ENCODE measurements at places on chromosomes 6 and 20.

DNA sequence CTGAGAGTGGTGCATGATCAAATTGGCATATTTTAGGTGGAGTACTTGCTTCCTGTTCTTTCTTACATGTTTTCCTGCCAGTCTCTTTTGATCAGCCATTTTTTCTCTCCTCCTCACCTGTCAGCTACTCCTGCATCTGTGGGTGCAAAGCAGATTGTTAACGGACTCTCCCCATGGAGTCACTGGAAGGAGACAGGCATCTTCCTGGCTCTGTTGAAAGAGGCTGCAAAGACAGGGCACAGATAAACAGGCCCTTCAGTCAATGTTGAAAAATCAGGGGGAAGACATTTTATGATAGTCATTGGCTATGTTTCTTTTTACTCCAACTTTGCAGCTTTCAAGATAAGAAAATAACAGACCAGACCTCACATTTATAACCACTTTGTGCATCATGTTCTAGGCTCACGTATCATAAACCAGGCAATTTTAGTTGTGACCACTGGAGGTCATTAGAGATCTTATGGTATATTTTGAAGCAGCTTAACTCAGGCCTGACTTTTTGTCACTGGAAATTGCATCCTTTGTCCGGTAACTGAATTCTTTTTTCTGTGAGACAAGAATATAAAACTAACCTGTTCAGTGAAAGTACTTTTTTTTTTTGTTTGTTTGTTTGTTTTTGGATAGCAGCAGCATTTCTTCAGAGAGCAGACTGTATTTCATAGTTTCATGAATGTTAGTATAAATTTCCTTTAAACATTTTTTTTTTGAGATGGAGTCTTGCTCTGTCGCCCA is 20.1 kb downstream of the ECT2L start:
- peak; percentile 41 for DNase-seq

GRCh38 chr6:107495196-107495643 is 5.3 kb downstream of the SOBP start:
- DNase-seq: no peak

DNA sequence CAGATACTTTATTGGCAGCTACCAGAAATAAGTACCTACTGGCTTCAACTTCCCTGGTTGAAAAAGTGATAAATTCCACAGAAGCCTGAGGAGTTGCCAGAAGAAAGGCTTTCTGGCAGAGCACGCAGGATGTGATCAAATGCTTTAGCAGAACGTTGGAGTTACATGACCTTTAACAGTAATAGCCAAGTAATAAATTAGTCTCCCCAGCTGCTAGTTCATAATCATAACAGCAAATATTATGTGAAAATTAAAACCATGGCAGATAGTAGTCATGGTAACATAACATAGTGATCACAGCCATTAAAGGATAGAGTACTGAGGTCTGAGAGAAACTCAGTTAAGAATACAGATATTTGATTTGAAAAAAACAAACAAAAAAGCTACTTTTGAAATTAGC is 567.7 kb downstream of the ADGRB3 start:
- DNase-seq: no peak

DNA sequence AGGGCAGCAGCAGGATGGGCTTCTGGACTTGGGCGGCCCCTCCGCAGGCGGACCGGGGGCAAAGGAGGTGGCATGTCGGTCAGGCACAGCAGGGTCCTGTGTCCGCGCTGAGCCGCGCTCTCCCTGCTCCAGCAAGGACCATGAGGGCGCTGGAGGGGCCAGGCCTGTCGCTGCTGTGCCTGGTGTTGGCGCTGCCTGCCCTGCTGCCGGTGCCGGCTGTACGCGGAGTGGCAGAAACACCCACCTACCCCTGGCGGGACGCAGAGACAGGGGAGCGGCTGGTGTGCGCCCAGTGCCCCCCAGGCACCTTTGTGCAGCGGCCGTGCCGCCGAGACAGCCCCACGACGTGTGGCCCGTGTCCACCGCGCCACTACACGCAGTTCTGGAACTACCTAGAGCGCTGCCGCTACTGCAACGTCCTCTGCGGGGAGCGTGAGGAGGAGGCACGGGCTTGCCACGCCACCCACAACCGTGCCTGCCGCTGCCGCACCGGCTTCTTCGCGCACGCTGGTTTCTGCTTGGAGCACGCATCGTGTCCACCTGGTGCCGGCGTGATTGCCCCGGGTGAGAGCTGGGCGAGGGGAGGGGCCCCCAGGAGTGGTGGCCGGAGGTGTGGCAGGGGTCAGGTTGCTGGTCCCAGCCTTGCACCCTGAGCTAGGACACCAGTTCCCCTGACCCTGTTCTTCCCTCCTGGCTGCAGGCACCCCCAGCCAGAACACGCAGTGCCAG is at the start of gene TNFRSF6B:
Gene TNFRSF6B (plus strand): TSS at position 25 of the 729 bp plus-strand sequence. CDS start 116 bp downstream, at position 141.
- DNase-seq: peak; percentile 33

GRCh38 chr20:63103402-63104311 is 96.9 kb upstream of the BHLHE23 start:
- DNase-seq: peak; percentile 37

DNA sequence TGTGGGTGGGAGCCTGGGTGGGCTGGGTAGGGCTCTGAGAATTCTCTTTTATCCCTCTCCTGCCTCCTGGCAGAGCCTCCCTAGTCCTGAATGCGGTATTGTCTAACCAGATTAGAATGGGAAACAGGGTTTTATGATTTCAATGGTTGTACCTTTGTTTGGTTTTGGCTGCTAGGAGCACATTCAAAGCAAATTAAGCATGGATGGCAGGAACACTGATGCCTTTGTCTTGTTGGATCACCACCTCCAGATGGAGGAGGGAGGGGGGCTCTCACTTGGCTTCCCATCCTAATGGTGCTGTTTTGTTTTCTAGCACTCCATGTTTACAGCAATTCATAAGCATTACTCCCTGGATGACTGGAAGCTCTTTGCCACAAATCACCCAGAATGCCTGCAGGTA is 11.6 kb downstream of the GMPR start:
- DNase-seq: no peak

DNA sequence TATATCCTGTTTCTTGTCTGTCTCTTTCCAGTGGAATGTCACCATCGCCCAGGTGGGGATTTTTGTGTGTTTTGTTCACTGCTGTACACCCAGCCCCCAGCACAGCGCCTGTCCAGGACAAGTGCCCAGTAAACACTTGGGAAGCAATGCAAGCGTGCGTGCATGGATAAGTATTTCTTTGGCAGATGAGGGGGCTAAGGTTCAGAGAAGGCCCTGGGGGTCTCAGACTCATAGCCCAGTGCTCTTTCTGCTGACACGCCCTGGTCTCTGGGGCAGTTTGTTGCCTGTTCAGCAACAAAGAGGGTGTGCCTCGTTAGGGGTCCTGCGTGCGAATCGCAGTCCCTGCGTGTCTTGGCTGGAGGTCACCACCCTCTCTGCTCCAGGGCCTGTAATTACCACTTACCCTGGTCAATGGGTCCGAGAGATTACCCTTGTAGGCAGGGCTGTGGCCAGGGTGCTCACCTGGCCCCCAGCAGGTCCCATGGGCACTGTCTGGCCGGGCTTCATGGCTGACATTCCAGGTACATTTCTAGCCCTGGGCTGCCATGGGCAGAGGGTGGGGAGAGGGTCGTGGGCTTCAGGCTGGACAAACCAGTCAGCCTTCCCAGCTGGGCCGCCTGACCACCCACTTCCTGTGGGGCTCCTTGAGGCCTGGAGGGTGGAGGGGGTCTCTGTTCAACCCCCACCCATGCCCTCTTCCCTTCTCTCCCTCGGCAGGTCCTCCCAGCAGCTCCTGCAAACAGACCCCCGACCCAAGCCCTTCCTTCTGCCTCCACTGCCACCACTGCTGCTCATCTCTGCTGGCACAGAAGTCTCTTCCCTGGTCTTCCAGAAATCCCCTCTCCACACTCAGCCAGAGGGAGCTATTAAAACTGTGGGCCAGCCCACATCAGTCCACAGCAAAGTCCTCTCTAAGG is 87.1 kb downstream of the CEBPB start:
- no peak for DNase-seq

DNA sequence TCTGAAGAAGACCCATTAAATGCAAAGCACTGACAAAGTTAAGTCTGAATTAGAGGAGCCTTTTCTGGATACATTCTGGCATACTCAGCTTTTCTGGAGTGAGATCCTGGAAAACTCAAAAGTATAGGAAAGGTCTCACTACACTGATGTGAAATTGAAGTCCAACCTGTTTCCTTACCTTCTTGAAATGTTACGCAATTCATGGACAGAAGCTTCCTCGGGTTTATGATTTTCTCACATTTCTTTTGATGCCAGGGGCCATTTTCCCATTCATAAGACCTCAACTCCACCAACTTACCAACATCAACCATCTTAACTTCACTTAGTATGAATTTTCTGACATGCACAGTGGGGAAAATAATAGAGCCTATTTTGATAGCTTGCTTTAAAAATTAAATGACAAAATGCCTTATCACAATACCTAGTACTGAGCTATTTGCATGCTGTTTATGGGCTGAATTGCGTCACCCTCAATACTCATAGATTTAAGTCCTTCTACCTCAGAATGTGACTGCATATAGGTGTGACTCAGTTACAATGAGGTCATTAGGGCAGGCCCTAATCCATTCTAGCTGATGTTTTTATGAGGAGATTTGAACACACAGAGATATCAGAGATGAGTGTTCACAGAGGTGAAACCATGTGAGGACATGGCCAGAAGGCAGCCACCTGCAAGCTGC is 73.4 kb upstream of the RAB32 start:
- no peak for DNase-seq

DNA sequence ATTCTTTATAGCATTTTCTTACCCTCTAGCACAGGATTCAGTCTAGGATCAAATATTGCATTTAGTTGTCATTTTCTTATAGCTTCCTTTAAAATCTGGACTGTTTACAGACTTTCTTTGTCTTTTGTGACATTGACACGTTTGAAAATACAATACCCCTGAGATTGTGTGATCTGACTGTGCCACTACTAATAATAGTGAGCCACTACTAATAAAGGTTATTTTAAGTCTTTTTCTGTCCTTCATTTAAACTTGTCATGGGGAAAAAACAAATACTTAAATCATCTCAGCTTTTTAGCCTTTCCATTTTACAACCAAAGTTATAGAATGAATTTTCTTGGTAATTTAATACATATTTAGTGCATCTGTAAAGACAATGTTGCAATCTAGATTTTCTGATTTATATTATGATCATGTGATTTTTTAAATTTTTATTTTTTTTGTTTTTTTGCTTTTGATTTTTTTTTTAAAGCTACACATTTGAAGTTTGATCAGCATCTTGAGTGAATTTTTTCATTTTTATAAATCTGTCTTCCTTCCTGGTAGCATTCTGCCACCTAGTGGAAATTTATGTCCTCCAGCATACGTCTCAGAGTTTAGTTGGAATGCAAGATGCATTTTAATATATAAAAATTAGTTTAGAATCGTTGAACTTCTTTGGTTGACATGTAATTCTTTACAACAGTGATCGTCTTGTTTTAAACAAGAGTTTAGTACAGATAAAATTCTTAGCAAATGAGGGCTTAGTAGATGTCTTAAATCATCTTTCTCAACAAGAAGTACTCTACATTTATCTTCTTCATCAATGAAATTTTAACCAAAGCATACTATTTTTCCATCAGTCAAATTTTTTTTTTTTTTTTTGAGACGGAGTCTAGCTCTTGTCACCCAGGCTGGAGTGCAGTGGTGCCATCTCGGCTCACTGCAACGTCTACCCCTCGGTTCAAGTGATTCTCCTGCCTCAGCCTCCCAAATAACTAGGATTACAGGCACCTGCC is 119.4 kb downstream of the NCOA3 start:
- peak; percentile 56 for DNase-seq

DNA sequence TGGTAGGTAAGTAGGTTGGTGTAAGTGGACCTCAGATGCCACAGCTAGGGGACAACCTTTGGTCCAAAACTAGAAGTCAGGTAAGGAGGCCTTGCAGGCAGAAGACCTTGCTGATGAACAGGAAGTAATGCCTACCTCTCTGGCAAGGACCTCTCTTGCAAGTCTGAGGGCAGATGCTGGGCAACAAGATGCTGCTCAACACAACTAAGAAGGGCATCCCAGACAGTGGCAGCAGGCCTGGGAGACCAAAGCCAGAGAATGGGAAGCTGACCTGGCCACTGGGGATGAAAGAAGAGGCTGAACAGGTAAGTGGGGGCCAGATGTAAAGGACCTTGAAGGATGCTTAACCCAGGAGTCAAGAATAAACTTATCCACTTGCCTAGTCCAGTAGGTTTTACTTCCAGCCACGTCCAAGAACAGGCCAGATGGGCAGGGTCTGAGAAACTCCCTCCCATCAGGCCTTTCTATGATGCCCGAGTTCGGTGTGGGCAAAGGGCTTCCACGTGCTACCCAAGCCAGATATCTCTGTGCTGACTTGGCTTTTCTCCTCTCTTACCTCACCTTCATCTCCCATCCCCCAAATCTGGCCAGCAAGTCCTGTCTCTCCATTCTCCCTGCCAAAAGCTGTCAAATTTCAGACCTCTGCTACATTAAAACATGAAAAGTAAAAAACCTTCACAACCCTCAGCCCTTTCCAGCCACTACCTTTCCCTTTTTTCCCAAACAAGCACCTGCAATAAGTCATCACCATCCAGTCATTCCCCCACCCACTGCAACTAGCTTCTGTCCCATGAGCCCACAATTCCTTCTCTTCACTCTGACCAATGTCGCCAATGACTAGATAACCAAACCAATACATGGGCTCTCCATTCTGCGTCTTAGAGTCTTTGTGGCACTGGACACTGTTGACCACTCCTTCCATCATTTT is 11.5 kb upstream of the PLCG1 start:
- DNase-seq: no peak
